Stomach (tissue), 19 donors: ENCODE measurements at places on chromosomes 12 and 14. TPM values are rescaled to one million over a fixed set of nuclear protein-coding genes. Genes with fewer than 3 reads are reported as not detected.
A peak's percentile ranks its signal among the peaks of the same experiment; 100 is the strongest.

DNA sequence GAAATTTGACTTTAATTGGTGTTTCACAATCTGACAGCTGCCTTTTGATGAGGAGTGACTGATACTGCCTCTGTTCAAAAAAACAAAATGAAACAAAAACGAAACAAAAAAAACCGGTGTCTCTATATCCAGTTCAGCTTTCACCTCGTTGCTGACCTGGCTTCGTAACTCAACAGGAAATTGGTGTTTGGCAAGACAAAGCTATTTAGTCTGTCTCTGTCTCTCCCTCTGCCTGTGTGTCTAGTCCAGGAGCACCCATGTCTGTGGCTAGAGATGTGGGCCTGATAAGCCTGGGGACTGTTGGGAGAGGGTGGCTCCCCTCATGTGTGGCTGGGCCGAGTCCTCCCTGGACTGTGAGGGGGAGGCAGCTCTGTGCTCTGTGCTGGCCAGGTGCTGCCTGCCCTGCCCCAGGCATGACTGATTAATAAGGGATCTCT is 11.3 kb downstream of the CACNA1C start:
- peak overlapping the region; percentile 55 for H3K27ac ChIP-seq
- H3K36me3 ChIP-seq = no peaks in the 10 kb centered on the region
- no peak overlapping the region for H3K4me3 ChIP-seq
- peaks cover 27% of the 10 kb centered on the region for H3K4me1 ChIP-seq
- peaks cover 10% of the 10 kb centered on the region for H3K27me3 ChIP-seq

DNA sequence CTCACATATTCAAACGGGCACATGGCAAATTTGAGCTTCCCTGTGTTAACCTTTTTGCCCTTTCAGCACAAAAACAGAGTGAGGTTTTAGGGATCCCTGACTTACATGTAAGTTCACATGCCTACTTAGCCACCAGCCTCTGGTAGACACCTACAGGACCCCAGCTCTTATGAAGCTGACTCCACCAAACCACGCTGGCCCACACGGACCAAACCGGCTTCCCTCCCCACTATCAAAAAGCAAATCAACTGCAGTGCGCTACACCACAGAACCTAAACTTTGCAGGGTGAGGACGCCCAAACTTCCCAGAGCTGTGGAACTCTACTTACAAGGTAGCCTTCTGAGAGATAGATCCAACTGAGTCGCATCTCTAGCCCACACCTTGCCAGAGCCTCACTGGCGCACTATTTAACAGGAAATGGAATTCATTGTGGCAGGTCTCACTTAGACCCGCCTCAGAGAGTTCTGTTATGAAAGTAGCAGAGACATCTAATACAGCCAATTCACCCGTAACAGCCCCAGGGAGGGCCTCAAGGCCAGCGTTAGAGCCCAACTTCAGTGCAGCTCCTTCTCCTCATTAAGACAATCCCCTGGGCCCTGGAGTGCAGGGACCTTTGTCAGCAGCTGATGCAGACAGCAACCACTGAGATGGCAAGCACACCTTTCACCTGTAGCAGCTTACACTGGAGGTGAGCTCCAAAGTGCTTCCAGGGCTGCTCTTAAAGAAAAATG is 49.2 kb downstream of the SH2B3 start:
- no peaks in the 10 kb centered on the region for H3K27me3 ChIP-seq
- DNase-seq = no peak
- no peak overlapping the region for H3K4me3 ChIP-seq

GRCh38 chr14:22892488-22892887 is 9.5 kb downstream of the REM2 start:
- H3K4me3 ChIP-seq = no peak overlapping the region
- no peak for DNase-seq

DNA sequence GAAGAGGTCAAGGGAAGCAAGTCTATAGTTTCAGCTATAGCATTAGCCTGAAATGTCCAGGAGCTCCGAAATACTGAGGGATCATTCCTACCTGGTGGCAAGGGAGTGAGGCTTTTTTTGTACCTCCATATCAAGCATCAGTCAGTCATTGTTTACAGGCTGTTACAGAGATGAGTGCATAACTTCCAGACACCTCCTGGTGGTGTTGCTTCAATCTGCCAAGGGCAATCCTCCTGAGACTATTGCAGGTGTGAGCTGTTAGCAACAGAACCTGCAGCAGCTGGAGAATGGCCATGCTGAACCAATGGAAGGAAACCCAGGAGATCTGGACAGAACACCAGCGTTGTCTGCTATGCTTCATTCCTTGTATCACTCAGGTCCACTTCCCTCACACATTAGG is 80.0 kb upstream of the SLC8A3 start:
- H3K27ac ChIP-seq = no peak overlapping the region
- H3K27me3 ChIP-seq = no peaks in the 10 kb centered on the region
- DNase-seq = no peak
- no peaks in the 10 kb centered on the region for H3K4me1 ChIP-seq
- no peaks in the 10 kb centered on the region for H3K36me3 ChIP-seq

DNA sequence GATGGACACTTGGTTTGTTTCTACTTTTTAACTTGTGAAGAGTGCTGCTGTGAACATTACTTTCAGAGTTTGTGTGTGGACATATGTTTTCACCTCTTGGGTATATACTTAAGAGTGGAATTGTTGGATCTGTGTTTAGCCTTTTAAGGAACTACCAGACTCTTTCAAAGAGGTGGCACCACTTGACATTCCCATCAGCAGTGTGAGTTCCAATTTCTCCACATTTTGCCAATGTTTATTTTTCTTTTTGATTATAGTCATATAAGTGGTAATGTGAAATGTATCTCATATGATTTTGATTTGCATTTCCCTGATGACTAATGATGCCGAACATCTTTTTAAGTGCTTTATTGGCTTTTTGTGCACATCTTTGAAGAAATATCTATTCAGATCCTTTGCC is 44.8 kb downstream of the ARHGAP5 start:
- H3K36me3 ChIP-seq = no peaks in the 10 kb centered on the region
- H3K4me1 ChIP-seq = no peaks in the 10 kb centered on the region
- H3K27me3 ChIP-seq = no peaks in the 10 kb centered on the region
- no peak overlapping the region for H3K27ac ChIP-seq

- no peak overlapping the region for H3K27ac ChIP-seq
- H3K36me3 ChIP-seq = no peaks in the 10 kb centered on the region
Measured at GRCh38 chr12:30902001-30902400, 24.5 kb upstream of the TSPAN11 start.

GRCh38 chr12:81573228-81573627 is 185.9 kb downstream of the PPFIA2 start:
- no peaks in the 10 kb centered on the region for H3K27me3 ChIP-seq
- H3K4me3 ChIP-seq = no peak overlapping the region
- H3K4me1 ChIP-seq = no peaks in the 10 kb centered on the region
- DNase-seq = no peak

DNA sequence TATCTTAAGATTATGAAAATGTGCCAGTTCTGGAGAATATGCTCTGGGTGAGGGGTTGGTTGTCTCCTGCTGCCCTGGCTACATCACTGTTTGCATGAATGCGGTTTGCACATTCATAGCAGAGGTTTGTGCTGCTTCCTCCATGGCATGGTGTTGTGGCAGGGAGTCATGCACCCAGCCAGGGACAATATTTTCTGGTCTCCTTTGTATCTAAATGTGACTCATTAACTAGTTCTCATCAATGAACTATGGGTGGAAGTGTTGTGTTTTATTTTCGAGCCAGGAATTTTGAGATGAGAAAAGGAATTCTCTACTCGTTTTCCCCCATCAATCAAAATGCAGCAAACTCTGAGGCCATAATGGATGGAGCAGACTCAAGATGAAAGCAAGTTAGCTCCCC is 527.3 kb downstream of the SNAPC1 start:
- H3K4me3 ChIP-seq = no peak overlapping the region
- DNase-seq = no peak
- no peaks in the 10 kb centered on the region for H3K36me3 ChIP-seq
- H3K27me3 ChIP-seq = no peaks in the 10 kb centered on the region
- no peak overlapping the region for H3K27ac ChIP-seq

- H3K36me3 ChIP-seq = peaks cover 7% of the 10 kb centered on the region
- no peak for DNase-seq
- no peaks in the 10 kb centered on the region for H3K27me3 ChIP-seq
- peaks cover 24% of the 10 kb centered on the region for H3K4me1 ChIP-seq
- no peak overlapping the region for H3K4me3 ChIP-seq
- no peak overlapping the region for H3K27ac ChIP-seq
Measured at GRCh38 chr14:90717916-90718315, 98.3 kb downstream of the TTC7B start.

DNA sequence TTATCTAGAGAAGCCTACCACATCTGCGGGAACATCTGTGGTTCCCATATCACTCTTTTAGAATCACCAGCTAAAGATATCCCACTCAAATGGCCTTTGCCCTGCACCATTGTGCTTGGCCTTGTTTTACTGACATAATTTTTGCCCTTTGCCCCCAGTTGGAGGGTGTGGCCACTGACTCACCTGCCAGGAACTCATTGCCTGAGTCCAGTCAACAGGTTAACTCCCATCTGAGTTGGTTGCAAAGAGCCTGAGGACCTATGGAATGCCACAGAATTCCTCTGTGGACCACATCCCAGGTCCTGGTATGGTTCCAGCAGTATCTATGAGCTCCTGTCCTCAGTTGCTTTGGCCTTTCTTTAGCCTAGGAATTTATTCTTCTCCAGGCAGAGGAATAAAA is 55.7 kb upstream of the PTGR2 start:
- no peaks in the 10 kb centered on the region for H3K27me3 ChIP-seq
- peak; percentile 89 for DNase-seq
- H3K36me3 ChIP-seq = no peaks in the 10 kb centered on the region
- no peak overlapping the region for H3K4me3 ChIP-seq
- H3K27ac ChIP-seq = peak overlapping the region; percentile 74

GRCh38 chr14:105911006-105911847 is 384.8 kb downstream of the TMEM121 start:
- H3K27me3 ChIP-seq = no peaks in the 10 kb centered on the region
- no peaks in the 10 kb centered on the region for H3K36me3 ChIP-seq
- no peak for DNase-seq

- no peaks in the 10 kb centered on the region for H3K36me3 ChIP-seq
- no peaks in the 10 kb centered on the region for H3K4me1 ChIP-seq
- peak overlapping the region; percentile 18 for H3K27ac ChIP-seq
- no peaks in the 10 kb centered on the region for H3K27me3 ChIP-seq
Measured at GRCh38 chr12:19223018-19223417, 93.5 kb downstream of the PLEKHA5 start.

DNA sequence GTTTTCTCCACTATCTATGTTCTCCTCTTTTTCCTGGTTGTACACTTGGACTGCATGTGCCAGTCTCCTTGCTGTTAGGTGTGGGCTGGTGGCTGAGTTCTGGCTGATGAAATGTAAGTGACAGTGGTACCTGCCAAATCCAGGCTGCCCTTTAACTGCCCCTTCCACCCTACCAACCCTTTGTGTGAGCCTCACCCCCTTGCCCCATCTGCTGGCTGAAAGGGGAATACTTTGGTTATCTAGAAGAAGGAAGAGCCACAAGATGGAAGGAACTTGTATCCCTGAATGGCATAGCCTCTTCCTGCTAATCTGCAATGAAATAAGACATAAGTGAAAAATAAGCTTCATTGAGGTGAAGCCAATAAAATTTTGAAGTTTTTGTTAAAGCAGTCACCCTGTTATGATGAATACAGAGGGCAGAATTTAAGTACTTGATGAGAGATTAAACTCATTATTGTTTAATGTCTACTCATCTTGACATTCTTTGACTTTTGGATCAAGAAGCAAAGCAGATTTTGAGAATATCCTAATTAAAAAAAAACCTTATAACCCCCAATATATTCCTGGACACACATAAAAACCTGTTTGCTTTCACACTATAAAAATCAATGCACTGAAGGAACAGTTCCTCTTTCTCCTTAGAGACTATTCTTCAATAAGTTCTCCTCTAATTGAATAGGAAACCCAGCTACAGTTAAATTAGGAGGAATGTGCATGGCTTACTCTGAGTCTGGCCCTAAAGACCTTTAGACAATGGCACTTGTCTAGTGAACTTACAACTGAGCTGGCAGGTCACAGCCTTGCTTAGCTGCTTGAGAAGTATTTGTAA is 262.6 kb upstream of the BTG1 start:
- no peak overlapping the region for H3K4me3 ChIP-seq
- H3K27ac ChIP-seq = no peak overlapping the region
- no peaks in the 10 kb centered on the region for H3K27me3 ChIP-seq
- peak; percentile 31 for DNase-seq
- H3K36me3 ChIP-seq = no peaks in the 10 kb centered on the region

DNA sequence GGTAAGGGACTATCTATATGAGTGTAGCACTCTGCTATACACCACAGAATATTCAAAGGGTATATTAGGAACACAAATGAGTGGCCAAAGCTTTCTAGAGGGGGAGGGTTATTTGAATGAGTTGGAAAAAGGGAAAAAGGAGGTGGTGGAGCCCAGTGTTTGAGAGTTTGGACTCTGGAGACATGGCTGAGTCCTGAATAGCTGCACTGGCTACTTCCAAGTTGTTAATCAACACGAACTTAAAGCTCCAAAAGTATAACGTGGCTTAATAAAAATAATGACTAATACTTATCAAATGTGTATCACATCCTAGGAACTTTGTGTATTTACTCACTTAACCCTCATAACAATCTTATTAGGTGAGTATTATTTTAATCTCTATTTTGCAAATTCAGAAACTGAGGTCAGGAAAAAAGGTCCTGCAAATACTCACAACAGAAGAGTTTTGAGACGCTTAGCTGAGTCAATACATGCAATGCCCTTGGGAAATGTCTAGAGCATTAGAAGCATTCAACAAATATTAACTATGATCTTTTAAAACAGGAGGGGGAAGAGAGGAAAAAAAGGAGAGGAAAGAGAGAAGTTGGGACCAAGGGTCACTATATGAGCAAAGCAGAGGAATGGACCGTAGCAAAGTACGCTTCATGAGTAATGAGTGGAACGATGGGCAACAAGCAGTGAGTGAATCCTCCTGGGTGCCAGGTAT is 189.5 kb upstream of the HMGA2 start:
- no peaks in the 10 kb centered on the region for H3K27me3 ChIP-seq
- H3K27ac ChIP-seq = no peak overlapping the region
- DNase-seq = no peak
- no peaks in the 10 kb centered on the region for H3K4me1 ChIP-seq
- H3K36me3 ChIP-seq = no peaks in the 10 kb centered on the region

DNA sequence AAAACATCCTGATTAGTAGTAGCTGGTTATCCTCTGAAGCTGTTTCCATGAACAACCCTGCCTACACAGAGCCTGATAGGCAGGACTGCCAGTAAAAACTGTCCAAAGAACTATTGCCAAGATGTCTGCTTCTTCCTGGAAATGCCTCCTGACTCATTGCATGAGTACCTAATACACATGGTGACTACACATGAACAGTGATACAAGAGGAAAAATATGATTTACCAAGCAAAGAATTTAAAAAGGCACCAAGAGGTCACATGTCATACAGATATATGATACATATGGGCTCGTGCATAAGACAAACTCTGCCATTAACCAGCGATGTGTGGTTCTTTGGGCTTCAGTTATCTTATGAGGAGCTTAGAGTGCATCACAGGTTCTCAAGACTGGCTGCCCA is 552.3 kb downstream of the SLC16A7 start:
- no peaks in the 10 kb centered on the region for H3K4me1 ChIP-seq
- no peak for DNase-seq
- no peak overlapping the region for H3K27ac ChIP-seq
- H3K4me3 ChIP-seq = no peak overlapping the region
- no peaks in the 10 kb centered on the region for H3K27me3 ChIP-seq
- H3K36me3 ChIP-seq = no peaks in the 10 kb centered on the region

- H3K4me3 ChIP-seq = no peak overlapping the region
- peaks cover 63% of the 10 kb centered on the region for H3K4me1 ChIP-seq
- no peaks in the 10 kb centered on the region for H3K36me3 ChIP-seq
- H3K27ac ChIP-seq = no peak overlapping the region
- peak; percentile 35 for DNase-seq
Measured at GRCh38 chr14:69675245-69675583, 63.8 kb downstream of the SUSD6 start.

Gene KRT75
- total RNA-seq = not detected

Gene OR11H12
- not detected for total RNA-seq

Gene FOXG1
- total RNA-seq = 0.89 TPM

Gene PLXNC1
- 7.3 TPM for total RNA-seq

Gene DDN
- not detected for total RNA-seq

Gene SERPINA12
- not detected for total RNA-seq

Gene GLT1D1
- not detected for total RNA-seq
